ENCODE measurements at places on chromosomes 1 and 21.

DNA sequence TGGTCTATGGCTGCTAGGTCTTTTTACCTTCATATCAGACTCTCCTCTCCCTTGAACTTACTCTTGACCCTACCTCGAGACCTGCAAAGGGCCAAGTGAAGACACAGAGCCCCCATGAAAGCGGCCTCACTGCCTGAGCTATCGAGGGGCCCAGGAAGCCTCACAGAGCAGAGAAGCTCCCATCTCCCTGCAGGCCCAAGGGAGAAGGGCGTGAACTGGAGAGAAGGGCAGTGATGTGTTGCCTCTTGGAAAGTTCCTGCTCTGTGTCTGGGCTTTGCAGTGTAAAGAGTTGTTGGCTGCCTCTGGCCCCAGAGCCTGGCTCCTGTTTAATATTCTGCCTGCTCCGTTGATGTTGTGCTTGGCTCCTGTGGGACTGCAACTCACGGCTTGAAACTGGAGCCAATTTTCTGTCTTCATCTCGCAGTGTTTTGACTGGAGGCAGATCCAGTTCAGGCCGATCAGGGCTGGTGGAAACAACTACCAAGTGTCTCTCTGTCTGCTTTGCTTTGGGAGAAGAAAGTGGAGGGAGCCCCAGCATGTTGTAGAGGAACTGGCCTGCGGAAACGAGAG is 4.3 kb downstream of the SERTAD4 start:
- no peak for DNase-seq

GRCh38 chr1:3430820-3431219 is 23.6 kb upstream of the ARHGEF16 start:
- no peak for DNase-seq

- DNase-seq, result peak; percentile 58
Observed at GRCh38 chr1:157403203-157403602, 149.1 kb downstream of the FCRL5 start.

DNA sequence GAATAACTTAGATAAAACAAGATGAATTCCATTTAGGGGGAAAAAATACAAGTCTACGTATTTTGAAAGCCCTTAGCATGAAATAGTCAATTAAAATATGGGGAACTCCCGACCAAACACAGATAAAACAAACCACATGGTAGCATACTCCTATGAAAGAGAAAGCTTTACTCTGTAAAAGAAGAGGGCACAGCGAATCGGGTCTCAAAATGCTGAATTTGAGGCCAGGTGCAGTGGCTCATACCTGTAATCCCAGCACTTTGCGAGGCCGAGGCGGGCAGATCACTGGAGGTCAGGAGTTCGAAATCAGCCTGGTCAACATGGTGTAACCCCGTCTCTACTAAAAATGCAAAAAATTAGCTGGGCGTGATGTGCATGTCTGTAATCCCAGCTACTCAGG is 116.9 kb upstream of the TIAM1 start:
- DNase-seq, result no peak

- DNase-seq, result no peak
Observed at GRCh38 chr1:203913073-203913521, 51.7 kb downstream of the SNRPE start.

DNA sequence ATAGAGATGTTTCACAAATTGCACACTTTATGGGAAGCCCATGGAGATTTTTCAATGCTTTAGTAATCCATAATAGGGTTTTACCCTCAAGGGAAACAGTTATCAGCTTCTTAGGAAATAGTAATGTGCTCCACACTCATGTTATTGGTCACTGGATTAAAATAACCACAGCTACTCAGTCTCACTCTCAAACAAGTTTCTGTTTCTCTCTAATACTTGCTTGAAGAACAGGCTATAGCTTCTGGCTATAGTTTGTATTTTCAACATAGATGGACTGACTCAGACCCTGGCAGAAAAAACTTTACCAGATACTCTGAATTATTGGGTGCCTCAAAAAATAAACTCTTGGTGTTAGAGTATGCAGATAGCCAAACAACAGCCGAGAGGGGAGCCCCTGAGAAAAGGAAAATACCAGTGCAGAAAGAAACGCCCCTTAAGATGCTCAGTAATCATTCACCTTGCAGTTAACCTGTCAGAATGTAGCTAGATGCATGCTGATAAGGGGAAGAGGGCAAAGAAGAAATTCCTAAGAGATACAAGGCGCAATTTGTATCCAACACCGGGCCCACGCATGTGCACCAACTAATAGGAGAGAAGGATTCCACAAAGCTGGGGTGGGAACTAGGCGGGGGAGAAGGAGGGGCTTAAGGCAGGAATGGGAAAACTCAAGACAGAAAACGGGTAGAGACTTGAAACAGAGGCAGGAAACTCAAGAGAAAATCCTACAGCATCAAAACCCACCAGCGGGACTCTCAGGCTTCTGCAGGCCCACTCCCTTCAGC is 30.4 kb upstream of the PDE4B start:
- DNase-seq, result no peak

GRCh38 chr1:243799908-243800307 is 50.1 kb downstream of the AKT3 start:
- DNase-seq, result no peak

GRCh38 chr1:3763351-3764125 is 9.0 kb upstream of the SMIM1 start:
- no peak for DNase-seq

DNA sequence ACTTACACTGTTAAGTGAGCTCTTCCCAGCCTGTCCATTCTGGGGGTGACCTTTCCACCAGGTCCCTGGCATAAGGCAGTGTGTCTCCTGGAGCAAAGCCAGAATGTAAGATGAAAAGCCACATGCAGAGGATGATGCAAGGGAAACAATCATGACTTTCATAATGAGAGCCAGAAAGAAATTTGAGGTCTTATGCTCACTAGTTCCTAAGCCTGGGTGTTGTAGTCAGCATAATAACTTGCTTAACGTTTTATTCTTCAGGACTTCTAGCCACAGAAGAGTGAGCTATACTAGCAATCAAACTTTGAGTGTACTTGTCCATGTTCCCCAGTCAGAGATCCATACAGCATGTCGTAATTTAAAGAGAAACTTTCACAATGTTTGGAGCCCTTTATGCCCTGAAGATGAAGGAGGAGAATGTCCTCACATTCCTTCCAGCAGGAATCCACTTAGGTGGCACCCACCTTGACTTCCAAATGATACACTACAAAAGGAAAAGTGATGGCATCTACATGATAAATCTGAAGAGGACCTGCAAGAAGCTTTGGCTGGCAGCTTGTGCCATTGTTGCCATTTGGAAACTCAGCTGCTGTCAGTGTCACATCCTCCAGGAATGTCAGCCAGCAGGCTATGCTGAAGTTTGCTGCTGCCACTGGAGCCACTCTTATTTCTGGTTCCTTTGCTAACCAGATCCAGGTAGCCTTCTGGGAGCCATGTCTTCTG is 60.5 kb upstream of the FOXD3 start:
- no peak for DNase-seq

DNA sequence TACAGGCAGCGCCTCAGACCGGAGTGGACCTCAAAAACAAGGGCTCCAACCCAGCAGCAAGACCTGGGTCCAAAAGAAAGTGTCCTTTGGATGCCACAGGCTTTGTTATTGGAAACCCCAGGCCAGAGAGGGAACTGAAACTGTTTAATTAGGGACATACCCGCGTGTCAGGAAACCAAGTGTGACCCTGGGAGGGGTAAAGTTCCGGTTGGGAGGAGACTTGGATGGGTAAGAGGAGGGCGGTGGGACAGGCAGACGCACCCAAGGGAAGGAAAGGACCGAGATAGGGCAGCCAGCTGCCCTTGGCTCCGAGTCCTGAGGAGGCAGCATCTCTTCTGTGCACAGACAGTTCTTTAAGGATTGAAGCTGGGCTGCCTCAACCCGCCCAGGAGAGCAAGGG is 71.4 kb downstream of the CDC7 start:
- DNase-seq, result peak; percentile 44

- DNase-seq, result no peak
Observed at GRCh38 chr21:33650929-33651509, 8.7 kb downstream of the ITSN1 start.

GRCh38 chr1:56185493-56185892 is 393.9 kb downstream of the PLPP3 start:
- no peak for DNase-seq

GRCh38 chr1:19926296-19927129 is 3.1 kb upstream of the PLA2G2E start:
- no peak for DNase-seq

GRCh38 chr1:36771660-36772284 is 262.5 kb downstream of the GRIK3 start:
- no peak for DNase-seq

DNA sequence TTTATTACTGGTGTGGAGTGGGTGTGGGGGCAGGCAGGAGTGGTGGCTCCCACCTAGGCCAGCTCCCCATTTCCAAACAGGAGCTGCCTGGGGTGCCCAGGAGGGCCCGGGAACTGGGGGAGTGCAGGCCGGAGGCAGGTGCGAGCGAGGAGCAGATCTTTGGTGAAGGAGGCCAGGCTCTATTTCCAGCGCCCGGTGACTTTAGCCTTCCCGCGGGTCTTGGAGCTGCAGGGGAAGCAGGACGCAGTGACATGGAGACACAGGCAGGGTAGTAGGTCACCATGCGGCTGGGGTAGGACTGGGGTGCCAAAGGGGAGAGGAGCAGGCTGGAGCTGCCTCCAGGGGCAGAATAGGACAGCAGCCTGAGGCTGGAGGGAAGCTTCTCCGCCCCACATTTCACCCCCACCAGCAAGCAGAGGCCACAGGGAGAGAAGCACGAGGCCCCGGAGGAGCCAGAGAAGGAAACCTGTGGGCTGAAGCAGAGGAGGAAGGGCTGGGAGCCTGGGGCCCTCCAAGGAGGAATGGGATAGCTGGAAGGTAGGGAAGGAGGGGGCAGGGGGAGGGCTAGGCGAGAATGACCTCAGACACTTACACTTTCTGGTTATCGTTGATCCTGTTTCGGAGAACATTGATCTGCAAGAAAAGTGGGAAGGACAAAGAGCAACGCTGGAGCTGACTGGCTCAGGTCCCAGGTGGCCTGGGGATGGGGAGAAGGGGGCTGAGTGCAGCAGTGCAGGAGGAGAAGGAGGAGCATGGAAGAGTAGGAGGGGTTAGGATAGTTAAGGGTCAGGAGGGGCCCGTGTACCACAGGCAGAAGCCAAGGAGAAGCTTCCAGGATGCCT is 18.2 kb downstream of the TNNT2 start:
- no peak for DNase-seq

DNA sequence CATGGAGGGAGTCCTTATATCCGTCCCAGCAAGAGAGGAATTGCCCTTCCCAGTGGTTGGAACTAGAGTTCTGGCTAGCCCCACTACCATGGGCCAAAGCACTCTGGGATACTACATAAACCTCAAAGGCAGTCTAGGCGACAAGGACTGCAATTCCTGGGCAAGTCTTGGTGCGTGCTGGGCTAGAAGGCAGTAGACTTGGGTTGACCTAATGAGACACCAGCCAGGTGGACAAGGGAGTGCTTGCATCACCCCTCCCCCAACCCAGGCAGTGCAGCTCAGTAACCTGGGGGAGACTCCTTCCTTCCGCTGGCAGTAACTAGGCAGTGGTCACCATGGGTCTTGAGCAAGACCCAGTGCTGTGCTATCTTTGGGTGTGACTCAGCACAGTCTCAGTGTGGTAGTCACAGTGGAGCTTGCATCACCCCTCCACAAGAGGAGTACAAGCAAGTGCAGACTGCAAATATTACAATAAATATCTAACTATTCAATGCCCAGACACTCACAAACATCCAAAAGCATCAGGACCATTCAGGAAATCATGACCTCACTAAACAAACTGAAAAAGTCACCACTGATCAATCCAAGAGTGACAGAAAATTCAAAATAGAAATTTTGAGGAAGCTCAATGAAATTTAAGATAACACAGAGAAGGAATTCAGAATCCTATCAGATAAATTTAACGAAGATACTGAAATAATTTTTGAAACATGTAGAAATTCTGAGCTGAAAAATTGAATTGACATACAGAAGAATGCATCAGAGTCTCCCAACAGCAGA is 84.7 kb upstream of the LYPLAL1 start:
- DNase-seq, result peak; percentile 16

DNA sequence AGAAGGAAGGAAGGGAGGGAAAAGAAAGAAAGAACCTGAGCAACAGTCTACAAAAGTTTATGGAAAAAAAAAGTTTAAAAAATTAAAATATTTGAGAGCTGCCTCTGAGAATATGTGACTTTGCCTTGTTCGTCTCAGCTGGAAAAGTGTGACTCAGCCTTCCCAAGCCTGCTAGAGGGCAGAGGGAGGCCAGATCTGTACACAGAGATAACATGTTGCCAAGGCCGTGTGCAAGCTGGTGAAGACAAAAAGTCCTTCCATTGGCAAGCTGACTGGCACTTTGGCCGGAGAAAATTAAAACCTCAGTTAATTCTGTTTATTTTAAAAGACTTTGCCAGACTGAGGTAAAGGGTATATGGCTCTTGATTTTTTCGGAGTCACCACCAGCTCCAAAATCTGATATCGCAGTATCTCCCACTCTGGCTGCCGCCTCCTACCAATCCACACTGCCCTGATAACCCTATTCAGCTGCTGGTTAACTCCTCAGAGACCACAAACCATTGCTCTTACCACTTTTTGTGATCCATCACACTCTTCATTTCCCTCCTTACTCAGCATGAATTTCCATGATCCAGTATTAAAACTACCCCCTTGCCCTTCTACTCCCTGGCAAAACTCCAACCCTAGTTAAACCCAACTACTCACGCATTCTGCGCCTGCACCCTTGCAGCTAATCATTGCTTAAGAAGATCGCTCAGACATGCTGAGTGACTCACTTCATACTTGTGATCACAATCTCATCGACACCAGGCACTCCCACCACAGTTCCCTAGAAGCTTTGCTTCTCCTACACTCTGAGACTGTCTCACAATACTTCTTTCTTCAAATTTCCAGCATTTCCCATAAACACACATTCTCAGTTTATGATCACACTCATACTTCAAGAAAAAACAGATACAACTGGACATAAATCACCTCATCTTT is 5.7 kb upstream of the PPP1R15B start:
- DNase-seq, result no peak

GRCh38 chr1:10918531-10918930 is 93.9 kb upstream of the TARDBP start:
- no peak for DNase-seq

- DNase-seq, result no peak
Observed at GRCh38 chr1:86872086-86872485, 41.8 kb downstream of the SELENOF start.

DNA sequence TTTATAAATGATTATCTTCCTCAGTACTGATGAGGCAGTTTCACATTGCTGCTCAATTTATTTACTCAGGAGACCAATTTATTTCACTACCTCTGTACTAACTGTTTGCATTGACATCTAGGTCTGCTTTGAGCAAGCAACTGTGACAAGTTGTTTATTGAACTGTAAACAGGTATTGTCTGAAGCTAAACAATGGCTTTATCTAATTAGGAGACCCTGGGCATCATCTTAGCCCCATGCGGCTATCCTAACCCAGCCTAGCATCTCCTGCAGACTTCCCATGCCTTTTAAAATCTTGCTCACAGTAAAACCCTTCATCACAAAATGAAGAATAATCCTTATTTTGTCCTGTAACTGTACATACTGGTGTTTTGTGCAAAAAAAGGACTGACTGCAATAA is 348.2 kb downstream of the RWDD3 start:
- no peak for DNase-seq
